ENCODE measurements at places on chromosomes 5 and 9.

DNA sequence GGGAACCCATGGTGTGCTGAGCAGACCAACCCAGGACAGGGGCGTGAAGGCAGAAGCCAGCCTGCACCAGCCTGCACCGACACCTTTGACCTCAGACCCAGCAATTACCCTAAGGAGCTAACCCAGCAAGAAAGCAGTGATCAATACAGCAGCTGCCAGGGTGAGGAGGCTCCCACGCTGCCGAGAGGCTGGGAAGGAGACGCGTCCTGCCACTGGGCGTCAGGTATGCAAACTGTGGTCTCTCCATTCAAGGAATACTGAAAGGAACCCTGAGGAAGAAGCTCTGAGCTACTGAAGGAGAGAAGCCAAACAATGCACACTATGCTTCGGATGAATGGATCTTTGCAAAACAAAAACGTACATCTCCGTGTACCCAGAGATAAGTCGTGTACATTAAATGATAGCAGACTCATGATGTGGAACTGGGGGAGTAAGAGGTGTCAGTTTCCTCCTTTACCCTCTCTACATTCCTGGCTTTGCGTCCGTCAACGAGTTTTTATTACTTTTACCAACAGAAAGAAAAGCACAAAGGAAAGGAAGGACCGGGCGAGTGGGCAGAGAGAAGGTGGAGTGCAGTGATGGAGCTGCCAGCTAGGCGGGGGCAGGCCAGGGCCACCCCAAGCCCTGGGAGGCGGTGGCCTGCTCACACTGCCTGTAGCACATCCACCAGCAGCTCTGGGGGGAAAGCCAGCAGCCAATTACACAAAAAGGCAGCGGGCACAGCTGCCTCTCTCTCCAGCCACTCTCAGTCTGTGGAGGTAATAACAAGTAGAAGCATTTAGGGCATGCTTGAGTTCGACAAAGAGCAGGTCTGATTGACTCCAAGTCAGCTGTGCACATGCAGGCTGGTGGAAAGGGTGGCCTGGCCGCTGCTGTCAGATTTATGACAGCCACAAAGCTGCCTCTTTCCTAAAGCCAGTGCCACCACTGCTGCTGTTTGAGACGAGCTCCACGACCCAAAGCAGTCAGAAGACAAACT lies 29.3 kb downstream of the RASGEF1C start:
- DNase-seq, result no peak

GRCh38 chr9:3846573-3846972 lies 320.8 kb upstream of the RFX3 start:
- DNase-seq, result no peak

- DNase-seq, result no peak
These were observed 10.4 kb upstream of the ZNF354B start for GRCh38 chr5:178849316-178849715.

DNA sequence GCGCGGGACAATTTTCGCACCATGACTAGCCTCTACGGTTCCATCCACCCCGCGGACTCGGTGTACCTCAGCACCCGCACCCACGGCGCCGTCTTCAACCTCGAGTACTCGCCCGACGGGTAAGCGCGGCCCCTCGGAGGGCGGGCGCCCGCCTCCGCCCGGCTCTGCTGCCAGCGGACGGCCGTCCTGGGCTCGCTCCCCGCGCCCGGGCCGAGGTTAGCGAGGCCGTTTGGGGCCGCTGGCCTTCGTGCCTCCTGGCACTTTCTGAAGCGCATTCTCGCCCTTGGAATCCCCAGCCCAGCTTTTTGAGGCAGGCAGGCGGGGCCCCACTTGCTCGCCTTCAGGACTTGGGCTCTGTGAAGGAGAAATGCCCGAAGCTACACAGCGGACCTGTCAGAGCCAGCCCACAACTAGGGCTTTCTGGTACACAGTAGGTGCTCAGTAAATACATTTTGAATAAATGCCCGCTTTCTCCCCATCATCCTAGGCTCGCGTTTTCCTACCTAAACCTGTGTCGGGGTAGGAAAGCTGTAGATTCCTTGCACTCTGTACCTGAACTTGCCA lies 772 bp downstream of the DCAF10 start:
- no peak for DNase-seq
